ENCODE measurements at places on chromosomes 12 and 14.
A peak's percentile ranks its signal among the peaks of the same experiment; 100 is the strongest.

- DNase-seq = no peak
These were observed 20.7 kb downstream of the DICER1 start for GRCh38 chr14:95136631-95137030.

- DNase-seq = no peak
These were observed 21.0 kb downstream of the ASPG start for GRCh38 chr14:104106471-104106991.

DNA sequence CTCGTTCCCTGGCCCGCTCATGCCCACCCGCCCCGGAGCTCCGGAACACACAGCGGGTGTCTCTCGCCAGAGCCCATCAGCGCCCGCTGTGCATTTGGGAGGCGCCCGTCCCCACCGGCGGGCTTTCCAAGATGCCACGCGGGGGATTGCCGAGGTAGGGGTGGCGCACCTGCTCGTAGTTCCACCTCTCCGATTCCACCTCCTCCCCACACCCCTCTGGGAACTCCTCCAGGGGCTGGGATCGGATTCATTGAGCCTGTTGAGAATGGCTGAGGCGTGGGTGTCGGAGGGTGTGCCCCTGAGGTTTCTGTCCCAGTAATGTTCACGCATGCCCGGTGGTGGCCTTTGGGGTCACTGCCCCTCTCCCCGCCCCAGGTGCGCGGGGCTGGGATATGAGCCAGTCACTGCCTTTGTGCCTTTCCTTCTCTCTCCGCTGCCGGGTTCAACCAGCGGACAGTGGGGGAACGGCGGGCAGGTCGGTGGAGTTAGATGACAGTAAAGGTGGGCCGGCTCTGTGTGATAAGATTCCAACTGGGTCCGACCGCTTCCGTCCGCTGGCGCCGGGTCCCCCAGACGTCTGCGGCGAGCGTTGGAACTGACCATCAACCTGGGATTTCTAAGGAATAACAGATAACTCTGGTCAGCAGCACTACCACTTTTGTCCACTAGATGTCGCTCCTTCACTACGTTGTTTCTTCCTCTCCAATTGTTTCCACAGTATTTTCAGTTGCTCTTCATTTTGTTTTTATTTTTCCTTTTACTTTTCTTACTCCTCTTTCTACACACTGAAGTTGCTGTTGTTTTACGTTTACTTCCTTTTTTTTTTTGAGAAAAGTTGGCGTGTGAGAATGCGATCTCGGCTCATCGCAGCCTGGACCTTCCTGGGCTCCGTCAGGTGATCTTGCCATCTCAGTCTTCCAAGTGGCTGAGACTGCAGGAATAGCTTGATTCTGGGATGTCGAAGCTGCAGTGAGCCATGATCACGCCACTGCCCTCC lies 178.1 kb upstream of the ALG10B start:
- peak; percentile 71 for DNase-seq

DNA sequence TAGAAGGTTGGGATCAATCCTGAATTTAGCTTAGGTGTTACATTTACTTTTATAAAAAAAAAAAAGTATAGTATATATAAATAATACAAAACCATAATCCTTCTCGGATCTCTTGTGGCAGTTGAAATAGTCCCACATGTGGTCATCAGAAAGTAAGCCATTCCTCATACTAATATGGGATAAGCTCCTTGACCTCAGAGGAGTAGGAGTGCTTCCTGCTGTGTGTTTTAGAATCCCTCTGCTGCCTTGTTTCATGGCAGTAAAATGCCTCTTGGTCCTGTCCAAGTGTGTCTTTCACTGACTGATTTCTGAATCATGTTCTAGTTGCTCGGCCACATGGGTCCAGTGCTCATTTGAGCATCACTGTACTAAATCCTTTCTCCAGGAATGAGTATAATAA lies 117.0 kb downstream of the NTN4 start:
- DNase-seq = no peak

- DNase-seq = no peak
These were observed 163.6 kb upstream of the NAV3 start for GRCh38 chr12:77667101-77667500.

GRCh38 chr14:66503532-66503931 lies 4.4 kb upstream of the GPHN start:
- DNase-seq = no peak

Measured in iPS-NIHi11 (cell line).